ENCODE measurements at places on chromosomes 4 and X.

DNA sequence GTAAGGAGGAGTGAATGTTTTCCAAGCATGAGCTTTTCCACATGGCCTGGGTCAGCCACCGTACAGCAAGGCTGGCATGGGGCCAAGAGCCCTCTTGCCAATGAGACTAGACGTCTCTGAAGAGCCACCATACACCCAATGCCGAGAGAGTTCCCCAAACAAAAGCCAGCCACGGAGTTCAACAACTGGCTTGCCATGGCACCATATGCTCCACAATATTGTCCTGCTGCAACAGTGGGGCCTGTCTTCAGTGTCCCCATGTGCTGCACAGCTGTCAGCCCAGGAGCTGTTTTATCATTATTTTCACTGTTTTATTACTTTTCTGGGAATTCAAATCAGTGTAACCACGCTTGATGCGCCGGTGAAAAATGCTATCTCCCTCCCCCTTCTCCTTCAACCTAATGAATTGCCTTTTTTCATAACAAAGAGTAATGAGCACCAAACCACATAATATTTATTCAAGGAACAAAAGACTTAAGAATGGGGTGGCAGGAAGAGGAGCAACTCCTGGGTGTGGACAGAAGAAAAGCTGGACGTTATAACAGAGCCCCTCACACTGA is 18.4 kb downstream of the MAML3 start:
- DNase-seq = no peak

- no peak for DNase-seq
These were observed 66.2 kb upstream of the SLC7A11 start for GRCh38 chr4:138308356-138308755.

DNA sequence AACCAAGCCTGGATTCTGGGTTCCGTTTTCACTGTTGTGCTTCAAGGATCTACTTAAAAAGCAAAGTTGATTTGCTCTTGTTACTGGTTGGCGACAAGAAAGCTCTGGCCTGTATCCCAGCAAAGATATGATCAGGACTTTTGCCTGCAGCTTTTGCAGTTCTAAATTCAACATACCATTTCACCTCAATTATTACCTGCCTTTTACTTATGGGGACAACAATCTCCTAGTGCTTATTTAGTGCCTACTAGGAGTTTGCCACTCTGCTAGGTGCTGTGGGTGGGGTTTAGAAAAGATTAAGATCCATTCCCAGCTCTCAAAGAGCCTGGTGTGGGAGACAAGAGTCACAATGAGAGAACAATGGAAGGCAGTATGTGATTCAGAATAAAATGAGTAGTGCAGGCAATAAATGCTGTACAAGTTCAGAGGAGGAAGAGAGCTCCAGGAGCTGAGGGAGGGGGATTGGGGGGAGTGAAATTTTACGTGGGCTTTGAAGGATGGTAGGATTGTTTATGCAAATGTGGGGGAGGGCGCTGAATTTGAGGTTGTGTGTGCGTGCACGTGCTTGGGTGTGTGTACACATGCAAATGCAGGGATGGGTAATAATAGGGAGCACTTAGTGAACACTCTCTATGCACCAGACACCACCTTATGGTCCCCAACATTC is 5.0 kb upstream of the TMEM164 start:
- DNase-seq = no peak

DNA sequence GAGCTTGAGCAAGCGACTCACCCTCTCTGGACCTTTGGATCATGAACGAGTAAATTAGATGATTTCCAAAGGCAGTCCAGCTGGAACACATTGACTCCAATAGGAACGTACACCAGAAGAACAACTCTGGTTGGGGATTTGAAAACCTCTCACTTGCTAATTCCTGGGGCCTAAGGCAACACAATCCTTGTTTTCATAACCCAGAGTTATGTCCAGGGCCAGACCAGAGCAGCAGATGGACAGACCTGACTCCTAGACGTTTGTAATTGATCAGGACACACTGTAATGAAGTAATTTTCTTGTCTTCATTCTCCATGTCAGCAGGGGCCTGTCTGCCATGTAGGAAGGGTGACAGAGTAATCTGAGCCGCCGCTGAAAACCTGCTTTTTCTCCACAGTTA is 283.9 kb downstream of the IDS start:
- no peak for DNase-seq

DNA sequence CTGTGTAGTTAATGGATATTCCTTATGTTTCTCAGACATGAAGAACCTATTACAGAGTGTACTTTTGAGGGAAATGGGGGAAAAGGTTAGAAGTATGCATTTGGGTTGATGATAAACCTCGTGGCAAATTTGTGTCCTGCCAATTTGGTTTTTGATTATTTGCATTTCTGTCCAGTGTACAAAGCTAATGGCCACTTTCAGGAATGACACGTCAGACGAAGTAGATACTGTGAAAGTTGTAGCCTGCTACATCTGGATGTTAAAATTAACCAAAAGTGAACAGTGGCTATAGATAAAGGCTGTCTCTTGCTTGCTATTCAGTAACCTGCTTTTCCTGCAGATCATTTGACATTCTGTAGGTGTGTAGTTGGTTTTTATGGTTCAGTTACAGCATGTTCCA is 1.0 kb downstream of the PRDX4 start:
- DNase-seq = no peak

- no peak for DNase-seq
These were observed 106.4 kb upstream of the SCOC start for GRCh38 chr4:140266958-140267568.

DNA sequence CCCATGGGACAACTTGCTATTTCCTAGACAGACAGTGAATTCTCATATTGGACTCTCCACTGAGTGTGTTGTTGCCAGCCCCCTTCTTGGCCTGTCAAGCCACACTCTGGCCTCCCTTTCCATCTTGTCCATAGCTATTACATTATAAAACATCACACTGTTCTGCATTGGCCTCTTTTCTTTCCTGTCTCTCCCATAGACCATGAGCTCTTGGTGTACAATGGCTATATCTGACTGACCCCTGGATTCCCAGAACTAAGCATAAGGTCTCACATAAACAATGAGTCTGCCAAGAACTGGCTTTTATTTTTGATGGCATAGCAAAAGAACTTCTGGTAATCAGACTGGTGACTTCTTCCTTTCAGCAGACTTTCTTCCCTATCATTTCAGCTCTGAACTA is 23.8 kb downstream of the STARD8 start:
- no peak for DNase-seq

DNA sequence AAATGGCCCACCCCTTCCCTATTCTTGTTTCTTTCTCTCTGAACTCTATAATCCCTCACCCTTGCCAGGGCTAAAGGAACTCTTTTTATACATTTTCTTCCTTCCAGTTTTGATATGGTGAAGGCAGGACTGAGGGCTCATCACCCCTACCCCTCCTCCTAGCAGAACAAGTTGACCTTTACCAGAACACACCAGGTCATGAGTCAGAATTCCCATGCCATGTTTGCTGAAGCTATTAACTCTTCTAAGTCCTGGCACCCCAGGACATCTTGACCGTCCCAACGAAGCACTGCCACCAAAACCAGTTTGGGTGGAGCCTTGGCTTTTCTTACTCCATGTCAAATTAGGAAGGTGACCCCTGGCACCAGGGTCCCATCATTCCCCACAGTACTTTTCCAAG is 57.5 kb upstream of the DYNLT3 start:
- DNase-seq = no peak

DNA sequence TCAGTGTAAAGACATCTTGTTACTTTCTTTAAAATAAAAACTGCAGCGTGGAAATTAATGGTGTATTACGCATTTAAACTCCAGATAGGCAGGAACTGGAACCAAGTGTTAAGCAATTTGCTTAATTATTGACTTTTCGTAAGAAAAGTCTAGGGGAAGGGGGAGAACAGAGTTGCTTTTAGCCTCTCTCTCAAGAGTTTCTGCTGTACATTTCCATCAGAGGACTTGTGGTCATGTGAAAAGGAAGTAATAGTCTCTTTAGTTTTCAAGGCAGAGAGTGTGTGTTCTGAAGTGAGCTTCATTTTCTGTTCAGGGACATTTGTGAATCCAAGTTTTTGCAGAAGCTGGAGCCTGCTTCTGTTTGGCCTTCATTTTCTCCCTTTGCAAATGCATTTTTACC is 127.2 kb downstream of the UBE2K start:
- DNase-seq = no peak

DNA sequence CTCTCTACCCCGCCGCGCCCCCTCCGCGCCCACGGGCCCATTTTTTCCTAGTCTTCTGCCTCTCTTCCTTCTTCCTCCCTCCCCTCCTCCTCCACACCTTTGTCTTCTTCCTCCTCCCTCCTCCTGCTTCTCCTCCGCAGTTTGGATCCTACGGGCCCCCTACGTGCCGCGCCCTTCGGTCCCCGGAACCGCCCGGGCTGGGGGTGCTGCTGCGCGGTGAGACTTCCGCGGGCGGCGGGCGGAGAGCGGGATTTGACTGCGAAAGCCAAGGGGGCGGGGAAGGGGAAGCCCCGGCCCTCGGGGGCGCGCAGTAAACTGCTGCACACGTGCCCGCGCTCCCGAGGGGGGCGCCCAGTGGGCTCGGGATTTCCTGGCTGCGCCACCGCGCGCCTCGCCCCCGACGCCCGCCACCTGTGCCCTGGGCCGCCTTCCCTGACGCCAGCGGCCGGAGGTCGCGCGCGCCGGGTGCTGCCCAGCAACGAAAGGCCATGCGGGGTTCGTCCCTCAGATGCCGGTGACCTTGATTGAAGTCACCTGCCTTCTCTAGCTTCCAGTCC is 3.3 kb upstream of the NKX3-2 start:
- no peak for DNase-seq

DNA sequence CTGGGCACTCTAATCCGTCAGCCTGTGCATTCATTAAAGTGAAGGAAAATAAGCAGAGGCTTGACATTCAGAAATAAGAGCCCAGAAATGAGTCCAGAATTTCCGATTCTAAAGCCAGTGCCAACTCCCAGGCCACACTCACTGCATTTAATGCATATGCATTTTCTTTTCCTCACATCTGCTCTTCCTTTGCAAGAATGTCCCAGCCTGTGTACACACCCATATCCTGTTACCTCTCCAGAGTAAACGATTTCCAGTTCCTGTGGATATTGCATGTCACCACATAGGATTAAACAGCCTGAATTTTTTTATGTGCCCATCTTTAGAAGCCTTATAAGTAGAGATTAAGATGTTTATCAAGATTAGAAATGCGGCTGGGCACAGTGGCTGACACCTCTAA is 27.5 kb downstream of the ARX start:
- no peak for DNase-seq

GRCh38 chr4:107740950-107741701 is 21.1 kb upstream of the PAPSS1 start:
- DNase-seq = no peak

DNA sequence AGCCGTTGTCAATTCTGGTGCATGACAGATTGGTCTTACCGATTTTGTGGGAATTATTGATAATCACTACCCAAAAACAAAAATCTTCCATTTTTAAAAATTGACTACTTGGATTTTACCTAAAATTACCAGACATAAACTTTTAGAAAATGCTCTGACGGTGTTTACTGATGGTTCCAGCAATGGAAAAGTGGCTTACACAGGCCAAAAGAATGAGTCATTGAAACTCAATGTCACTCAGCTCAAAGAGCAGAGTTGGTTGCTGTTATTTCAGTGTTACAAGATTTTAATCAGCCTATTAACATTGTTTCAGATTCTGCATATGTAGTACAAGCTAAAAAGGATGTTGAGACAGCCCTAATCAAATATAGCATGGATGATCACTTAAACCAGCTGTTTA is 23.0 kb upstream of the UGT2B17 start:
- DNase-seq = no peak

DNA sequence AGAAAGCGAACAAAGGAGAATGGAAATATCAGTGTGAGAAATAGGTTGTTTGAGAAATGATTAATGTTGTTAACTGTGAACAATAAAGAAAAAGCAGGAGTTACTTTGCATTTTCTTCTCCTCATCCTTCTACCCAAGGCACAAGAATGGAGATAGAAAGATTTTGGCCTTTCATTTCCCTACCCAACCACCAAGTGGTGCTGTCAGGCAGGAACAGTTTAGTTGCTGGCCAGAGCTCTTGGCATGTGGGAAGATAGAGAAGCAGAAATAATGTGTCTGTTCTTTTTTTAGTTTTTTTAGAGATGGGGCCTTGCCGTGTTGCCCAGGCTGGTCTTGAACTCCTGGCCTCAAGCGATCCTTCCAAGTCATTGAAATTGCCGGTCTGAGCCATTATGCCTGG is 12.8 kb downstream of the HOPX start:
- no peak for DNase-seq

DNA sequence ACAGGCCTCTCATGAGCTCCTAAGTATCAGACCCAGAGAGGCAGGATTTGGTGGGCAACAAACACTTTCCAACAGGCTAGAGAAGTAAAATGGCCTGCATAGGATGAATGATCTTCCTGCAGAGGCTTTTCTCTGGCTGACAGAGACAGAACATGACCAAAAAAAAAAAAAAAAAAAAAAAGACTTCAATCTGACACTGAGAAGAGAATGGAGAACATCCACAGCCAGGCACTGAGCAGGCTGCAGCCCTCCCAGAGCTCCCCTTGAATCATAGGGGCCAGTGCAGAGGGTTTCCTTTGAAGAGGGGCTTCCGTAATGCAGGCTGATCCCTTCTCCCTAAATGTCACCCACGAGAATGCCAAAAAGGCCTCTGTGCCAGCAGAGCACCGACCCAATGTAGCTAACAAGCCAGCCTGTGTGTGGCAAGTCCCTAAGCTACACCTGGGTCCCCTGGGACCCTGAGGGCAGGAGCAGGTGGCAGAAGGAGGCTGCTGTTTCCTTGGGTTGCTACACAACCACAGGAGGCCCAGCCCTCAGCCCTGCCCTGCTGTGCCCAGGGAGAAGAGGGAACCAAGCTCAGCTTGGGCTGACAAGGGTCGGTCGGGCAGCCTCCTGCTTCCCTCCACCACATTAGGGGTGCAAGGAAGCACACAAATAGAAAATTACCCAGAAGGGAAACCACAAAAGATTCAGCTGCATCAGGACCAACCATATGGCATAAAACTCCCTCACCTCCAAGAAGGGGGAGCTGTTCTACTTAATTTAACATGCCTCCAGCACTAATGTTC is 55.6 kb downstream of the MAP7D2 start:
- DNase-seq = peak; percentile 6

GRCh38 chr4:140256941-140257340 is 103.0 kb upstream of the MAML3 start:
- no peak for DNase-seq

DNA sequence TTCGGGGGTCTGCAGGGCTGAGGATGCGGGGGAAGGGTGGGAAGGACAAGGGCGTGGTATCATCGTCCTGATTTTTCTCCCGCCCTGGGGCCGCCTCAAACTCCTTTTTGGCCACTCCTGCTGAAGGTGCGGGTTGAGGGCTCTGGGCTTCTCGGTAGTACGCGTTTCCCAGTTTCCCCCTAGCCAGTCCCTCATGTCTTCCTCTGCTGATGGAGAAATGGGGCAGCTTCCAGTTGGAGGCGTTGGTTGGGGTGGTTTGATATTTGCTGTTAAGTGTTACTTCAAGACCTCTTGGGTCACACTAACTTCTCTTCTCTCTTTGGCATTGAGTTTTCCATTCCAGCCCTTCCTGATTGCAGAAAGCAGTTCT is 482 bp downstream of the GSTCD start:
- DNase-seq = peak; percentile 10

GRCh38 chr4:68383115-68383514 is 33.2 kb upstream of the YTHDC1 start:
- DNase-seq = no peak

Data from naive thymus-derived CD8-positive, alpha-beta T cell (primary cell).